Right atrium auricular region (tissue), 2 donors: ENCODE measurements at places on chromosomes 2 and 18. TPM values are rescaled to one million over a fixed set of nuclear protein-coding genes. Genes with fewer than 3 reads are reported as not detected.

MOGAT1 gene
- not detected for total RNA-seq

DNA sequence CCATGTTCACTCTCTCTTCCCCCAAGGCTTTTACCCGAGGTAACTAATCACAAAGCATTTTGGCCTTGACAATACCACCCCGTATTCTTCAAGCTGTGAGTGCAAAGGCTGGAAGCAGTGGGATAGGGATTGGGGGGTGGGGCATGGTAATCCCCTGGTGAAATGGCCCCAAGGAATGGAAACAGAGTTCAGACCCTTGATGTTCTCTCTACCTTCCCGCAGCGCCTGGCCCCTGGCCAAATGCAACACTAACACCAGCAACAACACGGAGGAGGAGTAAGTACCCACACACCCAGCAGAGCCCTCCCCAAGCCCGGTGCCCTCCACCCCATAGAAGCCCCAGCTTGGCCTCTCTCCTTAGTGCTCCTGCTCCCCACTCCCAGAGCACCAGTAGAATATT, 36.9 kb downstream of the CNGA3 start:
- H3K4me1 ChIP-seq = peaks cover 21% of the 10 kb centered on the region
- no peaks in the 10 kb centered on the region for H3K27me3 ChIP-seq
- DNase-seq = no peak

GRCh38 chr2:67389788-67390187, 7.3 kb upstream of the ETAA1 start:
- H3K4me3 ChIP-seq = no peak overlapping the region
- H3K27me3 ChIP-seq = no peaks in the 10 kb centered on the region
- peak overlapping the region; percentile 5 for H3K27ac ChIP-seq
- H3K4me1 ChIP-seq = no peaks in the 10 kb centered on the region
- H3K36me3 ChIP-seq = no peaks in the 10 kb centered on the region

GRCh38 chr2:180978903-180979748, 1.3 kb upstream of the UBE2E3 start:
- H3K27ac ChIP-seq = peak overlapping the region; percentile 86
- no peaks in the 10 kb centered on the region for H3K36me3 ChIP-seq
- H3K4me1 ChIP-seq = no peaks in the 10 kb centered on the region

DNA sequence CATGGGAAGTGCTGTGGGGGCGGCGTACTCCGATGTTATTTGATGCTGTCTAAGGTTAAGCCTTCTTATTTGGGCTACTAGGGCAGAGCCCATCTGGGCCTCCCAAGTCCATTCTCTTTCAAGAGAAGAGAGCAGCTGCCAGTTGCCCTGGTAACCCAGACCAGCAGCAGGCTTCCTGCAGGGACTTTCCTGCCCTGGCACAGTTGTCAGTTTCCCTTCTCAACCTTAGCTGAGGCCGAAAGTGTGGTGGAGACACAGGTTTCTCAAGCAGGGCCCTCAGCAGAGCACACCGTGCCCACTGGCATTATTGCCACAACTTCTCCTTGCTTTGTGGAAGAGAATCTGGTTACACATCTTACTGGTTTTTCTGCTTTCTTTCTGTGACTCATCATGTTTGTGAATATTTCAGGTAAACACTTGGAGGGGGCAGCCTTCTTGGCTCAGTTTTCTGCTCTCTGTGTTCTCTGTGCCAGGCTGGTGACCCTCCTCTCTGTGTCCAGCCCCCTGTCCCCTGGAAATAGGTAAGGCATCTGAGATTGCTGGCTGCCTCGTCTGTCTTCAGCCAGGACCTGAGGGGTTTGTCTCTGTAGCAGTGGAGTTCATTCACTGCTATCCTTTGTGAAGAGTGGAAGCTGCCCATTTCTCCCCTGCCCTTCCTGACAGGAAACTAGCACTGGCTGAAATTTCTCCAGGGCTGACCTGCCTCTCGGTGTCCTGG, 111.0 kb downstream of the B3GNT2 start:
- DNase-seq = no peak
- no peak overlapping the region for H3K27ac ChIP-seq
- no peaks in the 10 kb centered on the region for H3K4me1 ChIP-seq
- H3K36me3 ChIP-seq = no peaks in the 10 kb centered on the region
- H3K27me3 ChIP-seq = no peaks in the 10 kb centered on the region

DNA sequence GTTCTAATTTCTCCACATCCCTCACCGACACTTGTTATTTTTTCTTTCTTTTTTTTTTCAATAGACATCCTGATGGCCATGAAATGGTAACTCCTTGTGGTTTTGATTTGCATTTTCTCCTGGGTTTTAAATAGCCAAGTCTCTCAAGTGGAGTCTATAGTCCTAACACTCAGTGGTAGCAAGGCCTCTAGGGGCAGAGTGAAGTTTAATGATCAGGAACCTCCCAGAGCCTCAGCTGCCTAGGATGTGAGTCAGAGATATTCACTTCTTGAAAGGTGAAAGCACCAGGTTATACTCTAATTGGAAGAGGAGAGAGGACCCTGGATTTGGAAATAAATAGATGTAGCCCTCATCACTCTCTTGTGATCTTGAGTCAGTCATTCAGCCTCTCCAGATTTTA, 62.7 kb upstream of the CAPN13 start:
- H3K27me3 ChIP-seq = no peaks in the 10 kb centered on the region
- peaks cover 7% of the 10 kb centered on the region for H3K4me1 ChIP-seq
- H3K36me3 ChIP-seq = no peaks in the 10 kb centered on the region
- no peak for DNase-seq
- no peak overlapping the region for H3K4me3 ChIP-seq

DNA sequence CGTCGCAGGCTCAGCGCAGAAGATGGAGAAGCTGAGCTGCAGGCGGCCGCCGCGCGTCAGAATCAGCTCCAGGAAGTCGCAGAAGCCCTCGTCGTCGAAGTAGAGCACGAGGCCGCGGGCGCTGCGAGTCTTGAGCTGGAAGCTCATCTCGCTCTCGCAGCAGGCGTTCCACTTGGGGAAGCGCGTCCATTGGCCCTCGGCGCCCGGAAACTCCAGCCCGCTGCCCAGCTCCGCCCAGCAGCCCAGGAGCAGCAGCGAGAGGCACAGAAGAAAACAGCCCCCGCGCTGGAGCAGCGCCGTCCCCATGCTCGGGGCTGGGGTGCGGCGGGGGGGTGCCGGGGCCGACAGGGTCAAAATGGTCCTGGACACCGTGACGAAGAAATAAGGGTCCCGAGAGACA, 4.0 kb downstream of the NRXN1 start:
- DNase-seq = no peak
- no peak overlapping the region for H3K4me3 ChIP-seq
- no peaks in the 10 kb centered on the region for H3K4me1 ChIP-seq
- no peak overlapping the region for H3K27ac ChIP-seq

- DNase-seq = no peak
- no peak overlapping the region for H3K4me3 ChIP-seq
- no peaks in the 10 kb centered on the region for H3K36me3 ChIP-seq
Observed at GRCh38 chr2:133166031-133166430, 402.2 kb downstream of the NCKAP5 start.

BOLL gene
- total RNA-seq = not detected

ALLC gene
- total RNA-seq = not detected

GRCh38 chr2:95276888-95277245, 2.6 kb downstream of the PROM2 start:
- H3K4me1 ChIP-seq = no peaks in the 10 kb centered on the region
- no peak overlapping the region for H3K4me3 ChIP-seq
- H3K36me3 ChIP-seq = no peaks in the 10 kb centered on the region
- DNase-seq = no peak

GRCh38 chr2:26970928-26971627, 641 bp downstream of the MAPRE3 start:
- H3K4me3 ChIP-seq = peak overlapping the region; percentile 97
- H3K27ac ChIP-seq = peak overlapping the region; percentile 89
- H3K27me3 ChIP-seq = no peaks in the 10 kb centered on the region
- no peak for DNase-seq

- H3K27ac ChIP-seq = no peak overlapping the region
- no peak overlapping the region for H3K4me3 ChIP-seq
Observed at GRCh38 chr2:105231232-105231619, 10.3 kb upstream of the GPR45 start.

DNA sequence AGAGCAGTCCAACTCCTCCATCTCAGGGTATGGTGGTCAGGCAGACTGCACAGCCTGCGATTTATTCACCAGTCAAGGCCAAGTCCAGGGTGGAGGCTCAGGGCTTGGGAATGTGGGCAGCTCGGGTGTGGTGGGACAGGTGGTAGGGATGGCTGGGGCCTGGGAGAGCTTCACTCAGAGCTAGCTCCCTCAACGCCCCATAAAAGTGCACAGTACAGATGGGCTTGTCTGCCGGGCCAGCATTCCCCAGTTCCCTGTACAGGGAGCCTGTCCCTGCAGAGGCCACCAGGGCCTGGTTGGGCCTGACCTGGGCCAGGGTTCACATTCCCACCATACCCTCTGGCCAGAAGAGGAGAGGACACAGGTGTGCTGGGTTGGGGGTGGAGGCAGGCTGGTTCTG, 49.2 kb upstream of the OTOS start:
- no peak overlapping the region for H3K27ac ChIP-seq
- H3K4me3 ChIP-seq = no peak overlapping the region
- H3K27me3 ChIP-seq = no peaks in the 10 kb centered on the region
- no peaks in the 10 kb centered on the region for H3K4me1 ChIP-seq

DNA sequence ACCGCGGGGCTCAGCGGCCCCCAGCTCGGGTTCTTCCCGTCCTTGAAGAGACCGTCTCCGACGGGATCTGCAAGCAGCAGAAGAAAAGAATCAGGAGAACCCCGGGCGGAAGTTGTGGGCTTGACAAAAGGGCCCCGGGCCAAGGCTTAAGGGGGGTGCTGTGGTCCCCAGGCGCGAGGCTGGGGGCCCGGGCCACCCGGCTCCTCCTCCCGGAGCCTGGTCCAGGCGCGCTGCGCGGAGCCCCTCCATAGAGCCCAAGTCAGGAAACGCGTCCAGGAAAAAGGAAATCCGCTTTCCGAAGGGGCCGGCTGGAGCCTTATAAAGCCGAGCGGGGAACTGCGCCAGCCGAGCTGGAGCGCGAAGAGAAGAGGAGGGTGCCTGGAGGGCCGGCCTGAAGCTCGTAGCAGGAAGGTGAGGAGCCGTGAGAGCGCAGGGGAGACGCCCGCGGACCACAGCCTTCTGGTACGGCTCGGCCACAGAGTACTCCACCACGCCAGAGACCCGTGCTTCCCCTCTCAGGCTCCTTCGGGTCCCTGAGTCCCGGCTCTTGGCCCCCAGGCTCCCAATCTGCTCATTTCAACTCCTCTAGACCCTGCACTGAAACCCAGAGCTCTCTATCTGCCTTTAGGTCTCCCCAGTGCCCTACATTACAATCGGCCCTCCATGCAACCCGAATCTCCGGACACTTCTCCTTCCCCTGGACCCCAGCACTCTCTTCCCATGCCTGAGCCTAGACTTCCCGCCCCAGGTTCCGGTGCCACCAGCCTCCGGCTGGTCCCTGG, 554 bp downstream of the FEV start:
- peak overlapping the region; percentile 20 for H3K4me3 ChIP-seq
- no peaks in the 10 kb centered on the region for H3K4me1 ChIP-seq
- peaks cover 84% of the 10 kb centered on the region for H3K27me3 ChIP-seq
- H3K27ac ChIP-seq = no peak overlapping the region

DNA sequence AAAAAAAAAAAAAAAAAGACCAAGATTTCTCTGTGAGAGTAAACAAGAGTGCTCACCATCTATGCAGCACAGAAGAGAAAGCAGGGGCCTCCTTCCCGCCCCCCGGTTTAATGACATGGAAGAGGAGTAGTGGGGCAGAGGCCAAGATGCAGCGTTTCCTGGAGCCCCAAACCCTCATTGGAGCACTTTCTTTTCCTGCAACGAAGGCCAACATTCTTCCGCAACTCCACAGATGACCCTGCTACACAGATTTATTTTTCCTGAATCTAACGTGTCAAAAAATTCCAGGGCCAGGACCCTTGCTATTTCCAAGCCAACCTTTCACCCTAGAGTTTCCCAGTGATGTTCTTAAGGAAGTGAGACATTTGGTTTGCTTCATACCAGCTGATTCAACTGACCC, 189.6 kb downstream of the MIB1 start:
- H3K27ac ChIP-seq = no peak overlapping the region
- H3K36me3 ChIP-seq = no peaks in the 10 kb centered on the region
- no peaks in the 10 kb centered on the region for H3K4me1 ChIP-seq
- no peaks in the 10 kb centered on the region for H3K27me3 ChIP-seq
- no peak overlapping the region for H3K4me3 ChIP-seq

DNA sequence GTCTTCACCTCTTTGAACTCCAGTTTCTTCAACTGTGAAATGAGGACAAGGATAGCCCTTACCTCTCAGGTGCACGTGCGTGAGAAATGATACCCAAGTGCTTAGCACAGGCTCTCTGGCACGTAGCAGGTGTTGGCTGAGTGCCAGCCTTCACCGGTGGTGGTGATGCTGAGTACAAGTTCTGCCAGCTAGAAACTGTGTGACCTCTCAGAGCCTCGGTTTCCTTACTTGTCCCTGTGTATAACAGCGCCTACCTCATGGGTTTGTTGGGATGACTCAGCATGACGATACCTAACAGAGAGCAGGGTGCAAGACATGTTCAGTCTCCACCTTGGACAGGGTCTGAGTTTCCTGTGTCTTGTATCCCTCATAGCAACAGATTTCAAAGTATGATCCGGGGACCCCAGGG, 205.1 kb downstream of the TNS1 start:
- peak; percentile 66 for DNase-seq
- H3K36me3 ChIP-seq = peaks cover 40% of the 10 kb centered on the region
- no peaks in the 10 kb centered on the region for H3K27me3 ChIP-seq
- peak overlapping the region; percentile 17 for H3K27ac ChIP-seq
- no peak overlapping the region for H3K4me3 ChIP-seq

- H3K36me3 ChIP-seq = peaks cover 16% of the 10 kb centered on the region
- peak overlapping the region; percentile 90 for H3K4me3 ChIP-seq
- no peaks in the 10 kb centered on the region for H3K27me3 ChIP-seq
- peak overlapping the region; percentile 99 for H3K27ac ChIP-seq
- H3K4me1 ChIP-seq = no peaks in the 10 kb centered on the region
Observed at GRCh38 chr2:240024766-240025165, 376 bp downstream of the NDUFA10 start.

GRCh38 chr2:191476901-191477300, 201.0 kb upstream of the NABP1 start:
- DNase-seq = no peak
- no peaks in the 10 kb centered on the region for H3K4me1 ChIP-seq
- no peaks in the 10 kb centered on the region for H3K36me3 ChIP-seq
- no peak overlapping the region for H3K27ac ChIP-seq
- H3K27me3 ChIP-seq = no peaks in the 10 kb centered on the region

DNA sequence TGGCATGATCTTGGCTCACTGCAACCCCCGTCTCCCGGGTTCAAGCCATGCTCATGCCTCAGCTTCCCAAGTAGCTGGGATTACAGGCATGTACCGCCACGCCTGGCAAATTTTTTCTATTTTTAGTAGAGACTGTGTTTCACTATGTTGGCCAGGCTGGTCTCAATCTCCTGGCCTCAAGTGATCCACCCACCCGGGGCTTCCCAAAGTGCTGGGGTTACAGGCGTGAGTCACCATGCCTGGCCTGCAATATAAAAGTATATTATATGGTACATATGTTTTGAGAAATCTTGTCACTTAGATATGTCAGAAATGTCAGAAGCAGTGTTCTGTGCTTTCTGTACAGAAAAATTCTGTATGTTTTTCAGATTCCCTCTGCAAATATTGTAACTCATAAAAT, 19.2 kb upstream of the XPO1 start:
- H3K27me3 ChIP-seq = no peaks in the 10 kb centered on the region
- no peaks in the 10 kb centered on the region for H3K36me3 ChIP-seq
- H3K27ac ChIP-seq = no peak overlapping the region
- H3K4me1 ChIP-seq = no peaks in the 10 kb centered on the region
- H3K4me3 ChIP-seq = no peak overlapping the region
- no peak for DNase-seq

POU3F3 gene
- total RNA-seq = not detected

ANKRD23 gene
- 23.0 TPM for total RNA-seq

KLHL41 gene
- total RNA-seq = 122 TPM

PDCD1 gene
- total RNA-seq = 1.0 TPM
